Fibroblast of lung (primary cell): ENCODE measurements at places on chromosomes 7 and 10. TPM values are rescaled to one million over a fixed set of nuclear protein-coding genes. Genes with fewer than 3 reads are reported as not detected.

- DNase-seq, result no peak
Measured at GRCh38 chr7:107660381-107661080, at the start of gene SLC26A4. Gene SLC26A4 (plus strand): TSS chr7:107660828. CDS start chr7:107661642, 814 bp downstream.

Gene FAM25A
- total RNA-seq, result not detected in 2 replicates

Gene SYCE1
- 0.17 and 0.26 TPM in 2 replicates for total RNA-seq

GRCh38 chr7:126302639-126303038 lies 950.1 kb downstream of the GRM8 start:
- DNase-seq, result no peak

Gene GRM3
- total RNA-seq, result not detected in 2 replicates

DNA sequence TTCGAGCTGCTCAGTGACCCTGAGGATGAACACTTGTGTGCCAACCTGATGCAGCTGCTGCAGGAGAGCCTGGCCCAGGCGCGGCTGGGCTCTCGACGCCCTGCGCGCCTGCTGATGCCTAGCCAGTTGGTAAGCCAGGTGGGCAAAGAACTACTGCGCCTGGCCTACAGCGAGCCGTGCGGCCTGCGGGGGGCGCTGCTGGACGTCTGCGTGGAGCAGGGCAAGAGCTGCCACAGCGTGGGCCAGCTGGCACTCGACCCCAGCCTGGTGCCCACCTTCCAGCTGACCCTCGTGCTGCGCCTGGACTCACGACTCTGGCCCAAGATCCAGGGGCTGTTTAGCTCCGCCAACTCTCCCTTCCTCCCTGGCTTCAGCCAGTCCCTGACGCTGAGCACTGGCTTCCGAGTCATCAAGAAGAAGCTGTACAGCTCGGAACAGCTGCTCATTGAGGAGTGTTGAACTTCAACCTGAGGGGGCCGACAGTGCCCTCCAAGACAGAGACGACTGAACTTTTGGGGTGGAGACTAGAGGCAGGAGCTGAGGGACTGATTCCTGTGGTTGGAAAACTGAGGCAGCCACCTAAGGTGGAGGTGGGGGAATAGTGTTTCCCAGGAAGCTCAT lies 1.1 kb downstream of the DDIT4 start:
- DNase-seq, result peak; percentile 32

GRCh38 chr10:76774987-76775603 lies 862.5 kb downstream of the KCNMA1 start:
- no peak for DNase-seq

DNA sequence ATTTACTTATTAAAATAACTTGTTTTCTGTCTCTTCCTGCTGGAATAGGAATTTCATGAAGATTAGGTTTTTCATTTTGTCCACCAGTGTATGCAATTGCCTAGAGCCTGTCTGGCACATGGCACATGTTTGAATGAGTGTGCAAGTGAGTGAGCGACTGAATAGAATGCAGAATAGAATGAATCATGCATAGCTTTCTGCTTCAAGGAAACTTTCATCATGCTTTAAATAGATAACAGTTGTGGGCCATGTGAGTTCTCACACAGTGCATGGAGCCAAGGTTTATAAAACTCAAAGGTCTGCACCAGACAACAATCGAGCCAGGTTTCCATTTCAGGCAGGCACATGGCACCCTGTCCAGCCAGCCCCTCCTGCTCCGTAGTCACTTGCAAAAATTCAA lies 74.2 kb upstream of the HECW1 start:
- peak; percentile 92 for DNase-seq

Gene AGR2
- not detected in 2 replicates for total RNA-seq

Gene AKR1C4
- not detected in 2 replicates for total RNA-seq

Gene ZMIZ2
- 5.1 and 9.1 TPM in 2 replicates for total RNA-seq

GRCh38 chr7:18762189-18762588 lies 266.6 kb downstream of the HDAC9 start:
- peak; percentile 67 for DNase-seq

Gene SLC13A4
- total RNA-seq, result 0.26 and 0.50 TPM in 2 replicates

Gene GTF2IRD1
- total RNA-seq, result 10.0 and 14.7 TPM in 2 replicates

Gene SRPK2
- total RNA-seq, result 45.5 and 61.8 TPM in 2 replicates

GRCh38 chr7:35251606-35252310 lies 2.1 kb downstream of the TBX20 start:
- no peak for DNase-seq

Gene GSTO1
- total RNA-seq, result 145 and 151 TPM in 2 replicates

Gene SPDYE1
- total RNA-seq, result under 0.01 TPM in 1 of 2 replicates, not detected in the other

GRCh38 chr7:77458786-77459185 lies 42.6 kb upstream of the GSAP start:
- no peak for DNase-seq

GRCh38 chr10:77541247-77541646 lies 96.4 kb downstream of the KCNMA1 start:
- no peak for DNase-seq

- DNase-seq, result no peak
Measured at GRCh38 chr7:123783820-123784219, 35.0 kb upstream of the WASL start.

Gene INTS15
- total RNA-seq, result 7.1 and 9.0 TPM in 2 replicates

- DNase-seq, result peak; percentile 90
Measured at GRCh38 chr10:79444199-79445119, 965 bp downstream of the ZCCHC24 start.

Gene HTR7
- total RNA-seq, result 0.77 and 0.83 TPM in 2 replicates

- DNase-seq, result peak; percentile 92
Measured at GRCh38 chr10:116211682-116212081, 61.3 kb downstream of the GFRA1 start.

DNA sequence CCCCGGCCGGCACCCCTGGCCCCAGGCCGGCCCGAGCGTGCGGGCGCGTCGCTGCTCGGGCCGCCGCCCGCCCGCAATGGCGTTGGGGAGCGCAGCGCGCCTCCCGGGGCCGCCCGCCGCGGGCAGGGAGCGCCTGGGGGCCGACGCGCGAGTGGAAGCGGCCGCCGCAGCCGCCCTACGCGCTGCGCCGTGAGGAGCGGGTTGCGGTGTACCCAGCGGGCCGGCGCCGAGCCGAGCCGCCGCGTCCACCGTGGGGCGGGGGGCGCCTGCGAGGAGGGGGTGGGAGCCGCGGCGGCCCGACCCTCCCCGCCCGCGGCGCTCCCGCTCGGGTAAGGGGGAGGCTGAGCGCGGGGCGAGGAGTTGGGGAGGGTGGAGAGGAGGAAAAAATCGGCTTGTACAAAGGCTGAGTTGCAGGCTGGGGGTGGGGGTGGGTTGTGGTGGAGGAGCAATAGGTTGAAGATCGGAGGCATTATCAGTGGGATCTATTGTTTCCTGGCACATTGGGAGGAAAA lies 473 bp downstream of the PPP1R9A start:
- DNase-seq, result peak; percentile 23

- DNase-seq, result no peak
Measured at GRCh38 chr10:16483241-16483917, 38.3 kb downstream of the C1QL3 start.

DNA sequence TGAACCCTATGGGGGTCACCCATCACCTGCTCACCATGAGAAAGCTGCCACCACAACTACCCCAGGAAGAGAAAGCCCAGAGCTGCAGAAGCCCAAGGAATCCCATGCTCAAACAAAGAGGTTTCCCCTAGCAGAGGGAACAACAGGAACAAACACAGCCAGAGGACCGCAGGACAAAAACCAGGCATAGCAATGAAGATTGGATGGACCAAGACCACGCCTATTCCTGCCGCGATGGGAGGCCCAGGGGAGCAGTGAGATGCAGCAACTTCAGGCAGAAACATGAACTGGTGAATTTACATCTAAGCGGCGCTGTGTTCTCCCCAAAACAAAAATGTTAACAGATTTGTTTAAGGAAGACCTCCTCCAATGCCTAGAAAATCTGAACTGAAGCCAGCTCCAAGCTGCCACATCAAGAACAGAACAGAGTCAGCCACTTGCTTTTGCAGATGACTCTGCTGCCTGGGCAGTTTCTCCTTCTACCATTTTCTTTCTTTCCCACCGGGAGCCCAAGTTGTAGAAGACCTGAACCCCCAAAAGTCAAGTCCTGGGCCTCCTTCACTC lies 134.2 kb upstream of the NEBL start:
- DNase-seq, result no peak

- no peak for DNase-seq
Measured at GRCh38 chr10:12393831-12394230, 44.5 kb downstream of the CAMK1D start.

Gene FFAR4
- total RNA-seq, result not detected in 2 replicates

- DNase-seq, result no peak
Measured at GRCh38 chr10:79404690-79405131, 40.7 kb downstream of the ZCCHC24 start.

DNA sequence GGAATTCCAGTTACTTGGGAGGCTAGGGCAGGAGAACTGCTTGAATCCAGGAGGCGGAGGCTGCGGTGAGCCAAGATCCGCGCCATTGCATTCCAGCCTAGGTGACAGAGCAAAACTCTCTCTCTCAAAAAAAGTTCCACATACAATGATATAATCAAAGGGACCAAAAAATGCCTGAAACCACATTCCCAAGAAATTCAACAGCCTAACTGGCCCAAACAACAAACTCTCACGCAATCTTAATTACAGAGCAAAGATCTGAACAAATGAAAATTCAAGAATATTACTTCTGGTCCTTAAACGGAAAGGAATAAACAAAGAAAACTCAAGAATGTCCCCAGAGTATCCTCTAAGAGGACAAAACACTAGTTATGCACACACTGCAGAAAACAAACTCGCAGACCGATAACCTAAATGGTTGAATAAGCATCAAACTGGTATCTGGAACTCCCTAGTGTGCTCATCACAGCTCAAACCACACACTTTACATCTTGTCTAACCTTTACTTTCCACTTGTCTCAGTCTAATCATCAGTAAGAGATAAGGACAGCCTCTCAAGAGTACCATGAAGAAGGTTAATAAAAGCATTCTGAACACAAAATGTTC lies 3.7 kb downstream of the OGA start:
- DNase-seq, result no peak

DNA sequence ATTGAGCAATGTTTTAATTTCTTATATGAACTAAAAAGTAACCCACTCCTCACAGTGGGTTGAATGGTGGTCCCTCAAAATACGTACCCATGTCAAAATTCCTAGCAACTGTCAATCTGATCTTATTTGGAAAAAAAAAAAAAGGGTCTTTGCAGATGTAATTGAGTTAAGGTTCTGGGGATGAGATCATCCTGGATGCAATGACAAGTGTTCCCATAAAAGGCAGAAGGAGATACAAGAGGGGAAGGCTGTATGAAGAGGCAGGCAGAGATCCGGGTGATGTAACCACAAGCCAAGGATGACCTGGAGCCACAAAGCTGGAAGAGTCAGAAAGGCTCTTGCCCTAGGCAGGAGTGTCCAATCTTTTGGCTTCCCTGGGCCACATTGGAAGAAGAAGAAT lies 516.3 kb upstream of the MKI67 start:
- no peak for DNase-seq

DNA sequence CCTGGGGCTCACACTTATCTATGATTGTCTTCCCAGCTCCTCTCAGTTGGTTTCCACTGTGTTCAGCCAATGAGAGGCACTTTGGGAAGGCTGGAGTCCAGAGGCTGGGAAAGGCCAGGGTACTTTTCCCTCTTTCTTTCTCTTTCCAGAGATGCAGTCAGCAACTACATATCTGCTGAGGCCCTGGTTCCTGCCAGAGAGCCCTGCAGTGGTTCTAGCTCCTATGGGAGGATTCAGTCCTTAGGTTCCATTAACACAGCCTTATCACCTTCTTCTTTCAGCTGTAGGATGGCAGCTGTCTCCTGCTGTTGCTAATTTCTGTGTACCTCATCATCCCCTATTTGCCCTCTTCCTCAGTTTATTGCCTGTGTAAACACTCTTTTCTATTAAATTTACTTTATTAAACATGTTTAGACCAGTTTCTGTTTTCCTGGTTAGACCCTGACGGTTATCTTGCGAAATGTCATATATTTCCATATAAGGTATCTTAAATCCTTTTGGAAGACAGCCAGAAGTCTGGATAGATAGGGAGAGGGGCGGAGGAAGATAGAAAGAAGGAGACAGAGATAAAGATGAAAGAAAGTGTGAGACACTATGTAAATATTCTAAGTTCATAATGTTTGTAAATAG lies 100.3 kb downstream of the HGF start:
- DNase-seq, result no peak

Gene TMEM178B
- under 0.01 TPM in 2 replicates for total RNA-seq

- no peak for DNase-seq
Measured at GRCh38 chr10:97465982-97466381, 20.0 kb downstream of the ZDHHC16 start.

- DNase-seq, result no peak
Measured at GRCh38 chr7:81743665-81744064, 26.2 kb downstream of the HGF start.

Gene TBC1D12
- 11.6 and 13.9 TPM in 2 replicates for total RNA-seq

Gene TAS2R4
- total RNA-seq, result 1.5 TPM in 2 replicates
